Aorta (tissue), 5 donors: ENCODE measurements at places on chromosomes 3 and 15.

GRCh38 chr15:38507570-38507969 is 53.6 kb downstream of the FAM98B start:
- no peak for DNase-seq

DNA sequence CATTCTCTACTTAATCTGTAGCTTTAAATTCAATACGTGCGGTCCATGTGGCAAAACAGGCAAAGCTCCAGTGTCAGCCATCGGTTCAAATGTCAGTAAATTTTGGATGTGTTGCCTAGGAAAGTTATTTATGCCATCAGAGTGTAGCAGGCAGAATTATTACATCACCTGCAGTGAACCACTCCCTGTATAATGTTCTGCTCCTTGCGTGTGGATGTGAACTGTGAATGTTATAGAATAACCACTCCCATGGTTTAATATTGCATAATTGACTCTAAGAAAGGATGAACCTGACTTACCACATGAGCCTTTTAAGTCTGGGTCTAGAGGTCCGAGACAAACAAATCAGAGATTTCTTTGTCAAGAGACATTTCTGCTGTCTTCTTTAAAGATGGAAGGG is 145.5 kb downstream of the GOLIM4 start:
- DNase-seq, result no peak

DNA sequence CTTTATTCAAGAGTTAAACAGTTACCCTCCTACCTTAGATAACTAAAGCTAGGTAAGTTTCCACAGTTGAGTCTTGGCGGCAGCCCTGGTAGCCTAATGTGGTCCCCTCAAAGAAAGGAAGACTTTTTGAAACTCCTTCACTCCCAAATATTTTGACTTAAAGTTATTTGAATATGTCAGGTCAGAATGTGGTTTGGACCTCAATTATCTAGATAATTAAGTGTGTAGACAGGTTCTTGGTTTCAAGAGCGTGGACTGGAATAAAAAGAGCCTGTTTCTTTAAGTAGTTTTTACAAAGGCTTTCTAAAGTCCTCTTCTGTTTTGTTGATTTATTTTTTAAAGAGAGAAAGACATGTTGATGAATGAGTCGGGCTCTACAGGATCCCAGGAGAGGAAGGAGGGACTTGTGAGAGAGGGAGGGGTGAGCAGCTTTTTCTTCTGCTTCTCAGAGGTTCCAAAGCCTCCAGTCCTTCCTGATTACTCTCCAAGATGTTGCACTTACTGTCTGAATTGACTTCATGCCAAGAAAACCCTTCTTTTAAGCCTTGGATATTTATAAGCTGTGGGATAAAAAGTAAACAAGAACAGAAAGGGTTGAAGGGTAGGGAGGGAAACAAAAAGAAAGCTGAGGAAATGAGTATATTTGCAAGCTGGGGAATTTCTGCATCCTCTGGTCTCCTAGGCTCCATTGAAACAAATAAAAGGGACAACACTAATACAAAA is 457.4 kb downstream of the IGSF11 start:
- DNase-seq, result no peak

DNA sequence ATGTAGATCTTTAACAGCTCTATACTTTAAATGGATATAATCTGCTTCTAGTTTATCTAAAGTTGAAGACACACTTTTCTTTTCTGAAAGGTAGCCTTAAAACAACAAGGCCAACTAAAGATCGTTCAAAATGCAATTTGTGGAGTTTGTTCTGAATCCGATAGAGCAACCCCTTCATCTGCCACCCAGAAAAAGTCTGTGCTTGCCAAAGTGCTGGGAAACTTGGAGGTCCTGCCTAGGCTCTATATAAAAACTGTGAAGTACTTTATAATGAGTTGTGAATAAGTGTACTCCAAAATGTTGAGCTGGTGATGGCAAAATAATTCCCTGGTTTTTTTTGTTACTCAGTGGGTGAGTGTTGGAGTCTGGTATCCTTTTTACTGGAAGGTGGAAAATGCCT is 12.5 kb downstream of the GLDN start:
- no peak for DNase-seq

DNA sequence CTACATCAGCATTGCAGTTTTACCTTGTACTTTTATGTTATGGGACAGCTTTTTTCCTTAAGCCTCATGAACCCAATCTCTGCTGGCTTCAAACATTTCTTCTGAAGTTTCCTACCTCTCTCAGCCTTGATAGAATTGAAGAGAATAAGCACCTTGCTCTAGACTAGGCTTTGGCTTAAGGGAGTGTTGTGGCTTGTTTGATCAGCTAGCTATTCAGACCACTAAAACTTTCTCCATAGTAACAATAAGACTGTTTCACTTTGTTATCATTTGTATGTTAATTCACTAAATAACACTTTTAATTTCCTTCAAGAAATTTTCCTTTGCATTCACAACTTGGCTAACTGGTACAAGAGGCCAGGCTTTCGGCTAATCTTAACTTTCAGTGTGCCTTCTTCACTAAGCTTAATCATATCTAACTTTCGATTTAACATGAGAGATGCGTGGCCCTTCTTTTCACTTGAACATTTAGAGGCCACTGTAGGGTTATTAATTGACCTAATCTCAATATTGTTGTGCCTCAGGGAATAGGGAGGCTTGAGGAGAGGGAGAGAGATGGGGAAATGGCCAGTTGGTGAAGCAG is 8.1 kb upstream of the TIGIT start:
- DNase-seq, result no peak

- no peak for DNase-seq
Observed at GRCh38 chr15:82132742-82133141, 86.9 kb upstream of the MEX3B start.

- DNase-seq, result no peak
Observed at GRCh38 chr3:36647423-36647853, 116.9 kb downstream of the DCLK3 start.

DNA sequence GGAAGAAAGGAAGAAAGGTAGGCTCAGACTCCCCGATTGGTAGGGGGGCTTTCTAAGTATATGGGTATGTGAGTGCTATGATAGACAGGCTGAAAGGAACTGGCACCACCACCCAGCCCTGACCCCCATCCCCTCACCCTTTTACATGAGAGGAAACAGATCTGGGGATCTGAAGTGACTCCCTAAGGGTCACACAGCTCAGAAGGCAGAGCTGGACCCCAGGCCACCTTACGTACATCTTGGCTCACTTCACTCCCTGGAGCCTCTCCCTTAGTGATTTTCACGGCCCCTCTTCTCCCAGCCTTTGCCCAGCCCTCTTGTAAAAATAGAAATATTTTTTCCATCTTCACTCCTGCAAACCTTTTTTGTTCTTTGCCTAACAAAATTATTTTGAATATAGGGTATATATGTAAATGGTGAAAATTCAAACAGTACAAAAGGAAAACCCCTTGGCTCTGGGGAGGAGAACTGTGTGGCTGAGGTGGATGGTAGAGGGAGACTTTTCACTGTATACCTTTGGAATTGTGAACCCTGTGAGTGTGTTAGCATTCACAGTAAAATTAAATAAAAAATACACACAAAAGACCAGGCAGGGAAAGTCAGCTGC is 34.8 kb upstream of the POLG start:
- no peak for DNase-seq

GRCh38 chr3:75395580-75396315 is 268.4 kb upstream of the FRG2C start:
- DNase-seq, result no peak

DNA sequence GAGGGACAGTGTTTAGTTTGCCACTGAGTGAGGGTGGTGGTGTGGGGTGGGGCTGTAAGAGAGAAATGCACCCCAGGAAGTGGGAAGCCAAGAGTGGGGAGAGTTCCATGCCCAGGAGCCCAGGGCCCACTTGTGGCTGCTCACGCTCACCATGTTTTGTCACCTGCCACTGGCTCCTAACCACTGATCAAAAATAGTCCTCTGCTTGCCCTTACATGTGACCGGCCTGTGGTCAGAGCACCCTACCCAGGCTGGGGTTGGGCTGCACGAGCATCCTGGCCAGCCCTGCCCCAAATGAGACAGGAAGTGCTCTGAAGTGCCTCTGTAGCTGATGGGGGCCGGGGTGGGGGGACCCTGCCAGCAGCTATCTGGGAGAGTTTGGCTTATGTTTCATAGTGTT is 216.3 kb downstream of the RPLP1 start:
- DNase-seq, result no peak

GRCh38 chr3:159828542-159828943 is 160.1 kb upstream of the IL12A start:
- no peak for DNase-seq

GRCh38 chr15:66850996-66851310 is 148.9 kb downstream of the SMAD6 start:
- DNase-seq, result no peak

- no peak for DNase-seq
Observed at GRCh38 chr3:36893137-36893557, 51.7 kb downstream of the TRANK1 start.

DNA sequence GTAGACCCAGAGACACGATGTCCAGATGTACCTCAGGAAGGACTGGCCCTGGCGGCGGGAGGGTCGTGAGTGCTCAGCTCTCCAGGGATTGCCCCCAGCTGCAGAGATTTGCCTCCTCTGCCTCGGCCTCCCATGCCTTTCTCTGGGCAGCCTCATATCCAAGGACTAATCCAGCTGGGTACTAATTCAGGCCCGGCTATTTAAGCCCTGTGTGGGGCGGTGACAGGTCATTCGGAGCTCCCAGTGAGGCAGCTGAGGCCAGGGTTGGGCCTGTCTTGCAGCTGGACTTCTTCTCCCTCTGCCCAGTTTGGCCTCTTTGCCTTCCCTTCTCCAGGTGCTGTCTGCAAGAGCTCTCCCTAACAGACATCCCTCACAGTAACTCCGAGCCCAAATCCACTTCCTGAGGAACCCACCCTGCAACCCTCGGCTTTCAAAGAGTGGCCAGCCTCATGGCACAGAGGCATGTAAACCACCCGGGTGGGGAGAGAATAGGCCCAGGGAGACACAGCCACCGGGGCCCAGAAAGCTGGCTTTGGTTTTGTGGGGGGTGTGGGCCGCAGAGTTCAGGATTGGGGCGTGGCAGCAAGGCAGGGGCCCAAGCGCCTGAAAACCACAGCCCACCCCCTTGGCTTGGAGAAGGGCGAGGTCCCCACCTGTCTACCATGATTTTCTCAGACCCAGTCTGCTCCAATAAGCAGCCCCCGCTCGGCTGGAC is 85.8 kb downstream of the PPCDC start:
- DNase-seq, result no peak

DNA sequence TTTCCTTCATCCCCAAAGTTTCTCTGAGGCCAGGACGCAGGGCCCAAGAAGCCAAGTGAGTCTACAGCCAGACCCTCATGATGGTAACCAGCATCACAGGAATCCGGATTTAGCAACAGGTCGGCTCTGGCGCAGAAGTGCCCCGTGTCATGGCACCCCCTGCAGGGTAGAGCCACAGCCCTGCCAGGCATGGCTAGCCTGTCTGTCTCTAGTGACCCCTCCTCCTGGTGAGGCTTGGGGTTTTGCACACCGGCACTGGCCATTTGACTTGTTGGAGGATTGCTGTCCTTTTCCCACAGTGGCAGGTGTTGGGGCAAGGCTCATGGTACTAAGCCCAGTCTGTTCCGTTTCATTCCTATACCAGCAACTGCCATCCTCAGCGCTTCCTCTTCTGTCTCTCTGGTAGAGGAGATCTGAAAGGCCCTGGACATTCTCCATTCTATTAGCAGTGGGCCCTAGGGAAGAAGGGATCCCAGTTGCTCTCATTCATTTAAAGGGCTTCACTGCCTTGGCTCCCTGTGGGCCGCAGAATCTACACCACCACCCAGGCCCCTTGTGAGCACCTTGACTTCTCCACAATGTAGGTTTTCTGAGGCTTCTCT is 9.4 kb upstream of the CHAC1 start:
- no peak for DNase-seq

- DNase-seq, result no peak
Observed at GRCh38 chr3:61890586-61890985, 329.2 kb downstream of the PTPRG start.

GRCh38 chr3:197103766-197104165 is 74.1 kb upstream of the MELTF start:
- no peak for DNase-seq

DNA sequence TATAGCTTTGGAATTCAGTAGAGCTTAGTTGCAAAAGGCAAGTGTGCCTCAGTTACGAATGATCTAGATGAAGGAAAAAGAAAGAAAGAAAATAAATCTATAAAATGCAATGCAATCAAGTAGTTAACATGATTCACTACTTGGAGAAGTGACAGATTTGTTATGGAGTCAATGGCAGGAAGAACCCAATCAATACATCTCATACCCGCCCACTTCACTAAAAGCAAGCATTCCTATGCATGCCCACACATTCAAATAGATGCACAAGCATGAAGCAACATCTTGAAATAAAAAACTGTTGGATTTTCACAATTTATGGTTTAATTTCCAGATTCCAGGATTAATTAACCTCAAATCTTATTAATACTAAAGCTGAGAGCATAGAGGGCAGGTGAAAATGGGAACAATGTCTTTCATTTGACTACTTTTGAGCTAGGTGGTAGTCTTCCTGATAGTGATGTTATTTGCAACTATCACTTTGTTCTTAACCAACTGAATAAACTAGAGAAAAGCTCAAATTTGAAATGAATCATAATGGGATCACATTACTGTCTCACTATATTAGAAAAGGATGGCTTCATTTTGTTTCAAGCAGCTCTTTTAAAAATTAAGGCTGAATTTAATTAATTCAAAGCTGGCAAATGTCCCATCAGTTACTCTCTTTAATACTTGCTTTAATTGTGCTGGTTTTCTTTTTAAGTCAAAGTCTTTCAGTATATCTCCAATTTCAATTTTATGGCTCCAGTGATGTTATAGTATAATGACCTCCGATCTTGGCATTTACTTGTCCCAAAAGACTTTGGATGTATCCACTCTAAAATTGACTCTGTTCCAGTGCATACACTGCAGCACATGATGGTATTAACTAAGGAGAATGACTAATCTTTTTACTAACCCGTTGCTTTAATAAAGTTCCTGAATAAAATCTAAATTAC is 46.7 kb upstream of the CCDC50 start:
- no peak for DNase-seq

- no peak for DNase-seq
Observed at GRCh38 chr3:197038679-197039462, 9.3 kb upstream of the MELTF start.

DNA sequence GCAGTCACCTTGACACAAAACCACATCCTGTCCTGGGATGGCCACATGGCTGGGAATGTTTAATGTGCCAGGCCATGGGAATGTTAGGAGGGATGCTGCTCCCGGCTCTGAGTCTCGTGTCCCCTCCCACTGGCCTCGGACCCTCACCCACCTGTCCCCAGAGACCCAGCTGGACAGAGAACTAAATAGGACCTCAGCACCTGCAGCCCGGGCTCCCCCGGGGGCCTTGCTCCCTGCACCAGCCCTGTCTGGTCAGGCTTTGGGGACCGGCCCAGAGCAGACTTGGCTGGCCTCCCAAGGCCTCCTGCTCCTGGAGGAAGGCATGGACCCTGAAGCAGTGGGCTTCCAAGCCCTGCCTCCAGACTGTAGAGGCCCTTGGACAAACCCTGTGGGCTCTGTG is 100.0 kb upstream of the IQSEC1 start:
- no peak for DNase-seq
